Stimulated activated CD4-positive, alpha-beta T cell treated with anti-CD3 and anti-CD28 coated beads, Interleukin-12 subunit alpha, Interleukin-12 subunit beta, amount 100 ng/mL, for 48 hours (primary cell): ENCODE measurements at places on chromosomes 4 and X.

- no peak for DNase-seq
These were observed 95.1 kb downstream of the AFAP1 start for GRCh38 chr4:7844594-7844991.

DNA sequence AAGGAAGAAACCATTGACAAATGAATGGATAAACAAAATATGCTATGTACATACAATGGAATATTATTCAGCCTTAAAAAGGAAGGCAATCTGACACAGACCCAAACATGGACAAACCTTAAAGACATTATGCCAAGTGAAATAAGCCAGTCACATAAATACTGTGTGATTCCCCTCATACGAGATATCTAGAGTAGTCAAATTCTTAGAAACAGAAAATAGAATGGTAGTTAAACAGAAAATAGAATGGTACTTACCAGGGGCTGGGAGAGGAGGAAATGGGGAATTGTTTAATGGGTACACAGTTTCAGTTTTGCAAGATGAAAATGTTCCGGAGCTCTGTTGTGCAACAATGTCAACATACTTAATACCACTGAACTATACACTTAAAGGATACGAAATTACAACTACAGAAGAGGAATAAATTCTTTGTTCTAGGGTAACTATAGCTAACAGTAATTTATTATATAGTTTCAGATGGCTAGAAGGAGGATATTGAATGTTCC, 47.8 kb upstream of the DUSP21 start:
- DNase-seq: no peak

DNA sequence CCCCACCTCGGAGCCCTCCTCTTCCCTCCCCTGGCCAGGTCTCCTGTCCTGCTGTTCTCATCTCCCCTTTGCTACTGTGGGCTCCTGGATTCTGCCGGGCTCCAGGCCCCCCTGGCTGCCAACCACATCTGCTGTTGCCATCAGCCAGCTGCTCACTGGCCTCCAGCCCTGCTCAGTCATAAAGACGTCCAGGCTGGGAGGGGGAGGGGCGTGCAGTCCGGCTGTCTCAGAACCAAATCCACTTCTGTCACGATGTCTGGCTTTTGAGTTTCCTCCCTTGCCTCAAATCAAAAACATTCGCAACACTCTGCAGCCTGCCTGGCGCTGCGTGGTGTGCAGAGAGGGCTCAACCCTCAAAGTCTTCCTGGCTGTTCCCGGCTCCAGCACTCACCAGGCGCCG, 7.1 kb downstream of the RASL11B start:
- DNase-seq: no peak

GRCh38 chrX:109709129-109709631, 23.9 kb downstream of the ACSL4 start:
- DNase-seq: no peak

- DNase-seq: peak; percentile 19
These were observed 660.3 kb upstream of the PITX2 start for GRCh38 chr4:111283066-111283677.

DNA sequence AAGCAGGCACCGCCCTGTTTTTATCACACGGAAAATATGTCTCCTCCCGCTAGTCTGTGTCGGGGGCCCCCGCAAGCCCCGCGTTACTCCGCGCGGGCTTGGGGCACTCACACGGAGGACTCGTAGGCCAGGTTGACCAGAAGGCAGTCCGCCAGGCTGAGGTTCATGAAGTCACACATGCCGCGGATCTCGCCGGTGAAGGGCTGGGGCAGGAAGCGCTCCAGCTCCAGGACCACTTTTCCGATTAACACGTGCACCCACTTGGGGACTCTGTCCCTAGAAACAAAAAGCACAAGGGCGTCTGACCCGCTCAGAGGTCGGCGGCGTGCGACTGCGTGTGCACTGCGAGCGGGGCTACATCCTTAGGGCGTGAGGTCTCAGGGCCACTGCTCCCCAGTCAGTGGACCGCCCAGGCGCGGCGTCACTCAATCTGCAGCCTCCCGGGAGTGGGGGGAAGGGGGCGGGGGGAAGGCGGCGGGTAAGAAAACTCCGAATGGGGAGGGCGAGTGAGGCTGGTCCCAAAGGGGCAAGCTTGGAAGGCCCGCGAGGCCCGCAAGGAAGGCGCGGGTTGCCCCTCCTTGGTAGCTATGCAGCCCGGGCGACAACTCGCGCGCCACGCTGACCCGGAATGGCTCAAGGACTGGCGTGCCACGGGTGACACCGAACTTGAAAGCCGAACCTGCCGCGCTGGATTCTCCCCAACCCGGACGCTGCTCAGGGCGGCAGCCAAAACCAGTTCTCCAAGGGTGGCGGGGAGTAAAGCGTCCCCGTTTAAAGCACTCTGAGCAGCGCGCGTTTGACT, 722 bp downstream of the NAAA start:
- peak; percentile 52 for DNase-seq

- DNase-seq: no peak
These were observed 124.9 kb upstream of the GUCY1A1 start for GRCh38 chr4:155541716-155542115.

- DNase-seq: no peak
These were observed 90.2 kb upstream of the SOD3 start for GRCh38 chr4:24705016-24705753.
